ENCODE measurements at places on chromosomes 5 and 9.
A peak's percentile ranks its signal among the peaks of the same experiment; 100 is the strongest.

GRCh38 chr5:60754495-60754894, 54.5 kb upstream of the DEPDC1B start:
- DNase-seq, result no peak

DNA sequence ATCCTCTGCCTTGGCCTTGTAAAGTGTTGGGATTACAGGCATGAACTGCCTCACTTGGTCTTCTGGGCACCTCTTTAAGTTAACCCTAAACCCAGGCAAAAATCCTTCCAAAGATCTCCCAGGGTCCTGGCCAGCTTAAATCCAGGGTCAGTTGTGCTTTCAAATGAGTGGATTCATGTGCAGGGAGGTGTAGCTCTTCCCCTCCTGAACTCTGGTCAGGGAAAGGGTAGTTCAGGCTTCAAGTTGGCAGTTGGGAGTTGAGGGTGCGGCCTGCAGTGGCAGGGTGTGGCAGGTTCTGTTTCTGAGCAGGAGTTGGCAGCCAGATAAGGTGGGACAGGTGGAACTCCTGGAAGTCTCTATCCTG, 3.6 kb downstream of the HNRNPAB start:
- no peak for DNase-seq

- DNase-seq, result no peak
Measured at GRCh38 chr5:34012791-34013190, 4.9 kb upstream of the AMACR start.

GRCh38 chr5:35229076-35230037, 930 bp downstream of the PRLR start:
- DNase-seq, result peak; percentile 34

- DNase-seq, result no peak
Measured at GRCh38 chr5:80641353-80641752, 13.1 kb upstream of the MSH3 start.

DNA sequence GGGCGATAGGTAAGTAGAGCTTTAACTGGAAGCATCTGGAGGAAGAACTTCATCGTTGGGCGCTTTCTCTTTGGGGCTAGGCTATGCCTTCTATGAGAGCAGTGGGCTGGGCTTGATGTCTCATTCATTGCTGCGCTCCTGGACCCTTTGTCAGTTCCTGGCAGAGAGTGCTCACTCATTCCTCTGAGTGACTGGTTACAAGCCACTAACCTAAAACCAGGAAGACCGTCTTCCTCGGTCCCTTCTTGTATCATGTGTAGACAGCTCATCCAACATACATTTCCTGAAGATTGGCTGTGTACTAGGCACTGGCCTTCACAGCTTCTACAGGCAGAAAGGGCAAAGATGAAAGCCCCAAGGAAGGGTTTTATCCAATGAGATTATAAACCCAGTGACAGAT, 6.4 kb downstream of the SWI5 start:
- DNase-seq, result no peak

Measured in testis (tissue), 5 donors.